ENCODE measurements at places on chromosomes 2 and 18. TPM values are rescaled to one million over a fixed set of nuclear protein-coding genes. Genes with fewer than 3 reads are reported as not detected.

- H3K4me1 ChIP-seq = no peaks in the 10 kb centered on the region
- H3K27me3 ChIP-seq = no peaks in the 10 kb centered on the region
- peak; percentile 21 for DNase-seq
These were observed 3.8 kb downstream of the ASXL3 start for GRCh38 chr18:33581856-33582255.

NAGK gene
- 77.5 TPM for total RNA-seq

YPEL5 gene
- total RNA-seq = 131 TPM

CASP8 gene
- total RNA-seq = 12.5 TPM

ZDBF2 gene
- total RNA-seq = 18.1 TPM

- H3K4me1 ChIP-seq = no peaks in the 10 kb centered on the region
- no peak overlapping the region for H3K27ac ChIP-seq
- DNase-seq = no peak
- H3K27me3 ChIP-seq = no peaks in the 10 kb centered on the region
- H3K36me3 ChIP-seq = no peaks in the 10 kb centered on the region
- no peak overlapping the region for H3K4me3 ChIP-seq
These were observed 1186.9 kb downstream of the DSC3 start for GRCh38 chr18:29855637-29856036.

DNA sequence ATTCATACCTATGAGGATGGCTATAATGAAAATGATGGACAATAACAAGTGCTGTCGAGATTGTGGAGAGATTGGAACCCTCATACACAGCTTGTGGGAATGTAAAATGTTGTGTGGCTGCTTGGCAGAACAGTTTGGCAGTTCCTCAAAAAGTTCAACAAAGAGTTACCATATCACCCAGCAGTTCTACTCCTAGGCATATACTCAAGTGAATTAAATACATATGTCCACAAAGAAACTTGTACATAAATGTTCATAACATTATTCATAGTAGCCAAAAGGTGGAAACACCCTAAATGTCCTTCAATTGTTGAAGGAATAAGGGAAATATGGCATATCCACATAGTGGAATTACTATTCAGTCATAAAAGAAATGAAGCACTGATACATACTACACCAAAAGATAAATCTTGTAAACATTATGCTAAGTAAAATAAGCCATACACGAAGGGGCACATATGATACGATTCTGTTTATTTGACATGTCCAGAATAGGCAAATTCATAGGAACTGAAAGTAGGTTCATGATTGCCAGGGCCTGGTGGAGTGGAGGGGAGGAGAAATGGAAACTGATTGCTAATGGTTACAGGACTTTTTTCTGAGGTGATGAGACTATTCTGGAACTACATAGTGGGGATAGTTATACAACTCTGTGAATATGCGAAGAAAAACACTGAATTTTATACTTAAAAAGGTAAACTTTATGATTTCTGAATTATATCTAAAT is 92.1 kb downstream of the ADAM23 start:
- no peak overlapping the region for H3K27ac ChIP-seq
- H3K4me1 ChIP-seq = no peaks in the 10 kb centered on the region

DNA sequence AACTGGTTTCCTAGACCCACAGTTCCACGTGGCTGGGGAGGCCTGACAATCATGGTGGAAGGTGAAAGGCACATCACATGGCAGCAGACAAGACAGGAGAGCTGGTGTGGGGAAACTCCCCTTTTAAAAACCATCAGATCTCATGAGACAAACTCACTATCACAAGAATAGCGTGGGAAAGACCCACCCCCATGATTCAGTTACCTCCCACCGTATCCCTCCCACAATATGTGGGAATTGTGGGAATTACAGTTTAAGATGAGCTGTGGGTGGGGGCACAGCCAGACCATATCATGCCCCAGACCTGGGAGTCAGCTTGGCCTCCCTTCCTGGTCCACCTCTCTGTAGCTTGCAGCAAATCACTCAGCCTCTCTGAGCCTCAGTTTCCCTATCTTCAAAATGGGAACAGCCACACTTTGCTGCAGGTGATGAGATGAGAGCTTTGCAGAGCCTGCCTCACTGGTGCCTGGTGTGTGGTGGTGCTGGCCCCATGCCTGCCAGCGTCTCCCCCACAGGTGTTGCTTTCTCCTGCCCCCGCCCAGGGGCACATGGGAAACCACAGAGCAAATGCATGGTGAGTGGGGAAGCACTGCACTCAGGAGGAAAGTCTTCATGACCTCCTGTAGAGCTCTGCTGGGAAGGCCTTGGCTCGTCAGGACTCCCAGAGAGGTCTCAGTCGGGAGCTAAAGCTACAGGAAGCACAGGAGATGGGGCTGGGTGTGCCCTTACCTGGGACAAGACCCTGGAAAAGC is 31.1 kb downstream of the GREB1 start:
- no peak overlapping the region for H3K4me3 ChIP-seq
- peaks cover 10% of the 10 kb centered on the region for H3K4me1 ChIP-seq
- no peaks in the 10 kb centered on the region for H3K27me3 ChIP-seq
- no peaks in the 10 kb centered on the region for H3K36me3 ChIP-seq
- no peak overlapping the region for H3K27ac ChIP-seq

TRIM43 gene
- 1.3 TPM for total RNA-seq

SCN7A gene
- total RNA-seq = 8.7 TPM

DNA sequence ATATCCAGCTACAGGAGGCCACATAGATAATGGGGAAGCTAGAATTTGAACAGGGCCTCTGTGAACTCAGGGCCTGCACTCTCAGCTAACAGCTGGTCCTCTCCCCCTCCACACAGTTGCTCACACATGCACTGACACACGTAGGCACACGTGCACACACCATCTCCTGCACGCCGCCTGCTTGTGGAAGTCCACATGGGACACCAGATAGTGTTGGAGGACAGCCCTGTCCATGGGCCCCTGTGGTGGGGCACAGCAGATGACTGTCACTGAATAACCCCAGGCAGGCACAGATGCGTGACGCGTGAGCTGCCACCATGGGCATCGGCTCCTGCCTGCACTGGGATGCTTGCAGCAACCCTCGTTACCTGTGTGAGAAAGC is 52.9 kb downstream of the ADI1 start:
- no peak overlapping the region for H3K4me3 ChIP-seq
- no peaks in the 10 kb centered on the region for H3K36me3 ChIP-seq
- no peak for DNase-seq
- no peak overlapping the region for H3K27ac ChIP-seq

UGT1A5 gene
- total RNA-seq = not detected

DNA sequence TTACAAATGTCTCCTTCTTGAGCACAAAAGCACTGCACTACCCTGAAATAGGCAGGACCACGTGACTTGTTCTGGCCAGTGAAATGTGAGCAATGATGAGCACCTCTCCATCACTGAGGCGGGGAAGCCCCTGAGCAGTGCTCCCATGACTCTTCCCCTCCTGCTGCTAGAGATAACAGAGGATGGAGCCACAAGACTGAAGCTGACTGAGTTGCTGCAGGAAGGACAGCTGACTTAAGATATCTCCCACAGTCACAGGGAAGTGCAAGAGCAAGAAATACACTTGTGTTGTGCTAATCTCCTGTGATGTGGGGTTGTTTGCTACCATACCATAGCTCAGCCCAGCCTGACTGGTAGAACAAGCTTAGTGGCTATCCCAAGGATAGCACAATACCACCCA is 38.7 kb downstream of the STK39 start:
- H3K27me3 ChIP-seq = no peaks in the 10 kb centered on the region
- DNase-seq = no peak
- H3K4me1 ChIP-seq = no peaks in the 10 kb centered on the region
- H3K36me3 ChIP-seq = no peaks in the 10 kb centered on the region
- H3K4me3 ChIP-seq = no peak overlapping the region

GRCh38 chr2:33275689-33276444 is 200.6 kb upstream of the RASGRP3 start:
- H3K36me3 ChIP-seq = no peaks in the 10 kb centered on the region
- H3K4me1 ChIP-seq = no peaks in the 10 kb centered on the region
- no peak for DNase-seq
- peak overlapping the region; percentile 83 for H3K27ac ChIP-seq
- no peaks in the 10 kb centered on the region for H3K27me3 ChIP-seq
- H3K4me3 ChIP-seq = no peak overlapping the region

SOWAHC gene
- total RNA-seq = 28.0 TPM

GRCh38 chr2:33059471-33060156 is 112.9 kb downstream of the LTBP1 start:
- H3K27me3 ChIP-seq = no peaks in the 10 kb centered on the region
- peaks cover 14% of the 10 kb centered on the region for H3K4me1 ChIP-seq
- H3K4me3 ChIP-seq = no peak overlapping the region
- H3K27ac ChIP-seq = peak overlapping the region; percentile 28

DNA sequence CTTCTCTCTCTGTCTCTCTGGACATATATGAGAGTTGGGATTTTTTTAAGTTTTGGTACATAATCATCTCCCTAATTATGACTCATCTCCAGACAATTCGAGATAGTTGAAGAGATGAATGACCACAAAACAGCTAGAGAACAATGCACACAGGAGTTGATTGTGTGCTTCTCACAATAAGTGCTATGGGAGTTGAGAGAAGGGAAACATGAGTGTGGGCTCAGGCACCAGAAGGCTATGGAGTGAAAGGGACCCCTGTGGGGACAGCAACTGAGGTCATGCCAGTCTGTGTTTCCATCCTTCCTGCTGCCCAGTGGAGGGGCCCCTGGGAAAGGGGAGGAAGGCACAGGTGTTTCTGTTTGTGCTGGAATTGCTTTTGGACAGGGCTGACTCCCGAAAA is 6.5 kb upstream of the YWHAQ start:
- DNase-seq = no peak
- H3K36me3 ChIP-seq = no peaks in the 10 kb centered on the region
- H3K4me3 ChIP-seq = no peak overlapping the region

DNA sequence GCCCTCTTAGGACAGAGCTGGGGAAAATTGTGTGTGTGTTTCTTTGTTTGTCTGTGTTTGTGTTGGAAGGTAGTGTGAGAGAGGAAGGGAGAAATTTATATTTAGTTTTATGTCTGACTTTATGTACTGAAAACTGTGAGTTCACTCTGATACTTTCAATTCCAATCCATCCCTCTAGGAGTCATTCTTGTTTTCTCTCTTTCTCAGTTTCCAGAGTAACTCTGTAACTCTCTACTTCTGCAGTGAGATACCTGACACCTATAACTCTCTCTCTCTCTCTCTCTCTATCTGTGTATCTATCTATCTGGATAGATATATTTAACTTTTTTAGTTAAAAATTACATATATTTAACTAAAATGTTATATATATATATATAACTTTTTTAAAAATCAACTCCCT is 128.7 kb downstream of the UBR3 start:
- no peaks in the 10 kb centered on the region for H3K4me1 ChIP-seq
- no peaks in the 10 kb centered on the region for H3K27me3 ChIP-seq
- no peaks in the 10 kb centered on the region for H3K36me3 ChIP-seq
- no peak overlapping the region for H3K4me3 ChIP-seq
- DNase-seq = no peak

- H3K4me3 ChIP-seq = no peak overlapping the region
- H3K27ac ChIP-seq = no peak overlapping the region
- H3K36me3 ChIP-seq = no peaks in the 10 kb centered on the region
- DNase-seq = no peak
- H3K4me1 ChIP-seq = no peaks in the 10 kb centered on the region
These were observed 12.1 kb upstream of the CYBRD1 start for GRCh38 chr2:171509945-171510731.

CTAGE1 gene
- total RNA-seq = 4.2 TPM

- no peaks in the 10 kb centered on the region for H3K27me3 ChIP-seq
- H3K4me3 ChIP-seq = no peak overlapping the region
- H3K36me3 ChIP-seq = no peaks in the 10 kb centered on the region
- no peaks in the 10 kb centered on the region for H3K4me1 ChIP-seq
- no peak for DNase-seq
- no peak overlapping the region for H3K27ac ChIP-seq
These were observed 77.6 kb downstream of the EDAR start for GRCh38 chr2:108911401-108911800.

GRCh38 chr2:143128681-143129580 is at the start of gene ARHGAP15:
Gene ARHGAP15, plus strand, starts transcription at chr2:143129419.
- no peak within 1 kb of the TSS for H3K4me3 ChIP-seq
- no peak within 1 kb of the TSS for H3K27ac ChIP-seq
- H3K36me3 ChIP-seq = no peaks in the 10 kb centered on the region

THUMPD2 gene
- 16.6 TPM for total RNA-seq

- H3K36me3 ChIP-seq = no peaks in the 10 kb centered on the region
- no peak for DNase-seq
- H3K4me3 ChIP-seq = peak overlapping the region; percentile 76
- peak overlapping the region; percentile 75 for H3K27ac ChIP-seq
- peaks cover 20% of the 10 kb centered on the region for H3K4me1 ChIP-seq
- no peaks in the 10 kb centered on the region for H3K27me3 ChIP-seq
These were observed 628 bp downstream of the MRPL30 start for GRCh38 chr2:99181624-99182000.

GRCh38 chr18:25834061-25834460 is 256.4 kb downstream of the SS18 start:
- H3K4me3 ChIP-seq = no peak overlapping the region
- no peaks in the 10 kb centered on the region for H3K4me1 ChIP-seq
- no peaks in the 10 kb centered on the region for H3K36me3 ChIP-seq
- DNase-seq = no peak
- no peak overlapping the region for H3K27ac ChIP-seq

- no peaks in the 10 kb centered on the region for H3K36me3 ChIP-seq
- no peaks in the 10 kb centered on the region for H3K27me3 ChIP-seq
- no peak for DNase-seq
- no peaks in the 10 kb centered on the region for H3K4me1 ChIP-seq
- no peak overlapping the region for H3K4me3 ChIP-seq
- H3K27ac ChIP-seq = no peak overlapping the region
These were observed 98.1 kb upstream of the CDC42EP3 start for GRCh38 chr2:37769551-37769950.

DNA sequence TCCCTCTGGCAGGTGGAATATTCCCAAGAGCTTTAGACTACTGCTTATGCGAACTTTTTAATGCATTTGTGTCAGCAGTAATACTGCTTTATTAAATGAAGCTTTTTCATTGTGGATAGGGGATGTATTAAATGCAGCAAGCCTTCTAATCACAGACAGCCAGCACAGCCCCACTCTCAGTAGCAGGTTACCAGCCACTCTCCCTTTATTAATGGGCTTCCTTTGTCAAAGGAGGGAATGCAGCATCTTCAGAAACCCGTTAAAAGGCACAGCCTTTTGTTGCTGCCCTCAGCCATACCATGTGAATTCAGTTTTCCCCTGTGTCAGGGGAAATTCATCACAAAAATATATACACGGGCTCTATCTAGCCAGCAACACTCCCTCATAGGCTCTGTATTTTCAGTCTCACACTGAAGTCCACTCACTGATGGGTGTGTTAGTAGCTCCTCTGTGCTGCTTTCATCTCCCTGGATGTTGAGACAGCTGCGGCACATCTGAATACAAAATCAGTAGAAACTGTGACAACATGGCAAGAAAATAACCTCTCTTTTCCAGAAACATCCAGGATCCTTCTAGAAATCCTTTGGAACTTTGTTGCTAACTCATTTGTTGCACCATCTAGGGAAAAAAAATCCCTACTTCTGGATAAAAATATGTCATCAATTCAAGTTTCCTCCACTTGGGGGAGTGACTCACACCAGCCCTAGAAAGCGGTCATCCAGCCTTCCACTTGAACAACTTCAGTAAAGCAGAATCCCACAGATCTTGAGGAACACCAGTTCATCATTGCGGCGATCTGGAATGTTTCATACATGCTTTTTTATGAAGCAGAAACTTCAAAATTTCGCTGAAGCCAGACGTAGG is 48.4 kb downstream of the LRRTM1 start:
- H3K27ac ChIP-seq = no peak overlapping the region
- peak; percentile 18 for DNase-seq
- no peaks in the 10 kb centered on the region for H3K27me3 ChIP-seq

- H3K36me3 ChIP-seq = no peaks in the 10 kb centered on the region
- no peaks in the 10 kb centered on the region for H3K27me3 ChIP-seq
- H3K4me3 ChIP-seq = no peak overlapping the region
- no peaks in the 10 kb centered on the region for H3K4me1 ChIP-seq
These were observed 42.3 kb downstream of the BAZ2B start for GRCh38 chr2:159573846-159574606.
